ENCODE measurements at places on chromosomes 1 and 21. TPM values are rescaled to one million over a fixed set of nuclear protein-coding genes. Genes with fewer than 3 reads are reported as not detected.

OR2T35 gene
- not detected for total RNA-seq

GRCh38 chr1:3022511-3022973 lies 1.3 kb downstream of the ACTRT2 start:
- H3K36me3 ChIP-seq = no peaks in the 10 kb centered on the region
- no peak for DNase-seq
- H3K4me3 ChIP-seq = no peak overlapping the region
- H3K27ac ChIP-seq = no peak overlapping the region

GRCh38 chr1:170097449-170097948 lies 23.0 kb upstream of the KIFAP3 start:
- no peak for DNase-seq
- no peaks in the 10 kb centered on the region for H3K27me3 ChIP-seq
- H3K4me1 ChIP-seq = no peaks in the 10 kb centered on the region
- no peaks in the 10 kb centered on the region for H3K36me3 ChIP-seq
- H3K27ac ChIP-seq = no peak overlapping the region

KMO gene
- 0.40 TPM for total RNA-seq

DNA sequence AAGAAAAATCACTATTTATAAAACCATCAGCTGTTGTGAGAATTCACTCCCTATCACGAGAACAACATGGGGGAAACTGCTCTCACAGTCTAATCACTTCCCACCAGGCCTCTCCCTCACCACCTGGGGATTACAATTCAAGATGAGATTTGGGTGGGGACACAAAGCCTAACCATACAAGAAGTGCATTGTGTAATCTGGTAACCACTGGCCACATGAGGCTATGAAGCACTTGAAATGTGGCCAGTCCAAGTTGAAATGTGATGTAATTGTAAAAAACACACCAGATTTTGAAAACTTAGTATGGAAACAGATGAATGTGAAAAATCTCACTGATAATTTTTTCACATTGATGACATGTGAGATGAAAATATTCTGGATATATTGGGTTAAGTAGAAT lies 293.8 kb downstream of the TTLL7 start:
- no peaks in the 10 kb centered on the region for H3K27me3 ChIP-seq
- H3K36me3 ChIP-seq = no peaks in the 10 kb centered on the region
- H3K4me1 ChIP-seq = no peaks in the 10 kb centered on the region
- DNase-seq = no peak

DNA sequence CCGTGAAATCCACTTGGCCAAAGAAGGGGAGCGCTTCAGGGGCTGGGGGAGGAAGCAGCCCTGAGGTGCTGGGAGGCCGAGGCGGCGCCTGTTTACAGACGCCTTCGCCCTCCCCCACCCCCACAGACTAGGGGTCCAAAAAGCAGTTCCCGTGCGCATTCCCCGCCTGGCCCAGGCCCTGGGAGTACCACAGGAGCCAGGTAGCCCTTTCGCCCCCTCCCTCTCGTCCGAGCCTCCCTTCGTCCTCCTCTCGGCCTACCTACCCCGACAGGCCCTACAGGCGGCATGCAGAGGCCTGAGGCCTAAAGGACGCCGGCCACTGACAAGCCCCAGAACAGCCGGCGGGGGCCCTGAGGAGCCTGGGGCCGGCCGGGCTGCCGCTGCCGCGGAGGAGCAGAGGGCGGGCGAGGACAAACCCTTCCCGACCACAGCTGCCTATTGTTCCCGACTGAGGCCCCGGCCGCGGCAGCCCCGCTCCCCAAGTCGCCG lies 522 bp downstream of the RC3H1 start:
- no peaks in the 10 kb centered on the region for H3K27me3 ChIP-seq
- peak; percentile 58 for DNase-seq
- H3K4me1 ChIP-seq = peaks cover 2% of the 10 kb centered on the region
